ENCODE measurements at places on chromosomes 16 and 17. TPM values are rescaled to one million over a fixed set of nuclear protein-coding genes. Genes with fewer than 3 reads are reported as not detected.
A peak's percentile ranks its signal among the peaks of the same experiment; 100 is the strongest.

Gene P2RX5
- total RNA-seq: 1.3 TPM

Gene ADGRG3
- 0.84 TPM for total RNA-seq

- no peak for DNase-seq
Measured at GRCh38 chr17:2435862-2436261, 35.0 kb upstream of the MNT start.

Gene PLCD3
- total RNA-seq: 94.6 TPM

Gene CSH2
- not detected for total RNA-seq

Gene SEPHS2
- 25.1 TPM for total RNA-seq

Gene CCDC40
- 11.3 TPM for total RNA-seq

- DNase-seq: peak; percentile 36
Measured at GRCh38 chr17:77508047-77508715, 367.4 kb downstream of the SEC14L1 start.

Gene MARVELD3
- total RNA-seq: not detected

All from aorta (tissue), 5 donors.